ENCODE measurements at places on chromosomes 2 and 18.
A peak's percentile ranks its signal among the peaks of the same experiment; 100 is the strongest.

DNA sequence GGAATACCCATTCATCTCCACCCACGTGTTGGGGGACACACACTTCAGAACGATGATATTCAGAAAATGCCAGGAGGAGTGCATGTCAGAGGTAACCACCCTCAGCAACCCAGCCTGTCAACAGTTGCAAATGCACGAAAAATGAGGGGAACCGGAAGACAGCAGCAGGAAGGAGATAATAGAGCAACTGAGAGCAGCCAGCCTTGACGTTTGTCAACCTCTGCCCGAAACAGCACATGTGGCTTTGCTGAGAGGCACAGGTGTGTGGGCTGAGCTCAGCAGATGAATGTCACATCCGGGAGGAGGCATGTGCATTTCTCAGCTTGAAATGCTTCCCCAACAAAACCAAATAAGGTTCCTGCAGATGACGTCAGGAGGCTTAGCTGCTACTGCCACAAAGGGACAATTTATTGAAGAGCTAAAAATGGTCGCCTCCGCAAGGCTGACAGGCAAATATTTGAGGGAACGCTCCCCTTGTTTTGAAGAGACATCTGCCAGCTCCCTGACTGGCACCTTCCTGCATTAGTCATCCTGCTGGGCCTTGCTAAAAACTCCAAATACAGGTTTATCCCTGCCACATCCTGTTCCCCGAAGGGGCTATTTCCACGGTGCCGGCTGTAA lies 419.0 kb downstream of the NBAS start:
- DNase-seq = peak; percentile 3

GRCh38 chr18:8994603-8995002 lies 107.9 kb upstream of the NDUFV2 start:
- DNase-seq = no peak

GRCh38 chr2:191635333-191636234 lies 42.4 kb upstream of the NABP1 start:
- DNase-seq = peak; percentile 65

- DNase-seq = peak; percentile 61
These were observed 90.3 kb downstream of the OLA1 start for GRCh38 chr2:174158003-174158402.

- DNase-seq = no peak
These were observed 3.2 kb upstream of the PPM1G start for GRCh38 chr2:27412419-27413152.

GRCh38 chr2:162118166-162119031 lies 33.6 kb downstream of the GCG start:
- peak; percentile 60 for DNase-seq
